ENCODE measurements at places on chromosomes 5 and 9.

GRCh38 chr9:116543731-116544400 lies 143.2 kb upstream of the TRIM32 start:
- DNase-seq, result no peak

- no peak for DNase-seq
Measured at GRCh38 chr5:44697025-44697424, 111.7 kb upstream of the MRPS30 start.

GRCh38 chr9:98862936-98863335 lies 55.5 kb downstream of the GALNT12 start:
- DNase-seq, result no peak

GRCh38 chr9:98989036-98990000 lies 45.6 kb downstream of the COL15A1 start:
- no peak for DNase-seq

- DNase-seq, result no peak
Measured at GRCh38 chr5:143435210-143435657, 31.7 kb upstream of the NR3C1 start.

- DNase-seq, result no peak
Measured at GRCh38 chr5:116424951-116425350, 149.7 kb downstream of the SEMA6A start.

GRCh38 chr5:140840978-140841962 lies at the start of gene PCDHA8:
TSS of gene PCDHA8 (plus strand) at chr5:140841187. CDS start at chr5:140841322, 135 bp downstream.
- DNase-seq, result no peak

- DNase-seq, result no peak
Measured at GRCh38 chr5:111548992-111549649, 36.8 kb upstream of the STARD4 start.

GRCh38 chr9:97567182-97567893 lies 65.8 kb downstream of the TSTD2 start:
- no peak for DNase-seq

DNA sequence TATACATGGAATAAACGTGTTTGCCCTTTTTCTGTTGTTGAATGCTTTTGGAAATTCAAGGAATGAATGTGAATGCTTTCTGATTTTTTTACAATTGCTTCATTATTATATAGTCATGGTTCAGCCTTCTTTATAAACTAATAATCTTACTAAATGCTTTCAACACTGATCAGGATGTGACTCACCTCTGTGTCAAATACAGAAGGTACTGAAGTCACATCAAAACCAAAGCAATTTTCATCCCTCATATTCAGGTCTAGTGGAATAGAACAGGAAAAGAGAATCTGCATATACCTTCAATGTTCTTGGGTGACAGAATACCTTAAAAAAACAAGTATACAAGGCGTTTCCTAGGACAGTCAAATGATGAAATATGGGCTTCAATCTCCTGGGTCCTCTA lies 170.7 kb downstream of the PDE4D start:
- DNase-seq, result no peak

DNA sequence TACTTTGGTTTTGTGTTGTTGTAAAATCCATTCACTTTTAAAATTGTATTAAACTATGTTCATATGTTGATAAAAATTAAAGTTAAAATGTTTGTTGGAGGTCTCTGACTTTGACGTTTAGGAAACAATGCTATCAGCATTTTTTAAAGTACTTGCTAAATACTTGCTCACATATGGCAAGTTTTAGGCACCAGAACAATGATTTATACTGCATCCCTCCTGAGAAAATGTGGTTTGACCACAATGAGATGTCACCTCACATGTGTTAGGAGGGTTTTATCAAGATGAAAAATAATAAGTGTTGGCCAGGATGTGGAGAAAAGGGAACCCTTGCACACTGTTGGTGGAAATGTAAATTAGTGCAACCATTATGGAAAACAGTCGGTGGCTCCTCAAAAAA lies 180.8 kb downstream of the HSD17B3 start:
- no peak for DNase-seq

GRCh38 chr5:178454821-178455479 lies 135.2 kb downstream of the COL23A1 start:
- DNase-seq, result no peak

GRCh38 chr5:76372323-76373054 lies 30.6 kb upstream of the IQGAP2 start:
- DNase-seq, result no peak

DNA sequence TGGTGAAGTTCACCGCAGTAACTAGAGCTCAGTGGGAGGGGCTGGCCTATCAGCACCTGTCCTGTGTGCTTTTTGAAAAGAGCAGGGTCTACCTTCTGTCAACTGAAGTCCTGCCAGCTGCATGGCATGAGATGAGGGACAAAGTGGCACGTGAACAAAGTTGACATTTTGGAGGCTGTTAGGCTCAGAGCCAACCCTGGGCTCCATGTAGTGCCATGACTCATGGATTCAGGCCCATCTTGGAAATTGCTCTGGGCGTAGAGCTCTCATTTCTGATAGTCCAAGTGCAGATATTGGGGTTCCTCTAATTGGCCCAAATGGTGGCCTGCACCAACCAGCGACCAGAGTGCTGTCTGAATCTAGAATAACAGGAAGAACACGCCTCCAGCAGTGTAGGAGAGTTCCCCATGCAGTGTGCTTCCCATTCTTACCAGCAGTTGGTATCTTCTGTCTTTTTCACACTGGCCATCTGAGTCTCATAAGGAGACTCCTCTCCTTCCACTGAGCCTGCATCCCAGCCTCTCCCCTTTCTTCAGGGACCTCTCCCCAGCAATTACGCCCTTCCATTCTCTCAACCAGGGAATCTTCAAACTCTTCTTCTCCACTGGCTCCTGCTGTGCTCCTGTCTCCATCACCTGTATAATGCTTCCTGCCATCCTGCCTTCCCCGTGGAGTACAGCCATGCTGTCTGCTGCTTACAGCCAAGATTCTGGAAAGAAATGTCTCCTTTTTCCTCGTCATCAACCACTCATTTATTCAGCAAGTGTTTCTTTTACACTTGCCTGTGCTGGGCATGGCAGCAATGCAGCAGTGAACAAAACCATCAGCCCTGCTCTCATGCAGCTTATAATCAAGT lies 30.4 kb downstream of the IRF1 start:
- no peak for DNase-seq

GRCh38 chr5:14569948-14570691 lies 11.5 kb upstream of the OTULINL start:
- DNase-seq, result no peak

DNA sequence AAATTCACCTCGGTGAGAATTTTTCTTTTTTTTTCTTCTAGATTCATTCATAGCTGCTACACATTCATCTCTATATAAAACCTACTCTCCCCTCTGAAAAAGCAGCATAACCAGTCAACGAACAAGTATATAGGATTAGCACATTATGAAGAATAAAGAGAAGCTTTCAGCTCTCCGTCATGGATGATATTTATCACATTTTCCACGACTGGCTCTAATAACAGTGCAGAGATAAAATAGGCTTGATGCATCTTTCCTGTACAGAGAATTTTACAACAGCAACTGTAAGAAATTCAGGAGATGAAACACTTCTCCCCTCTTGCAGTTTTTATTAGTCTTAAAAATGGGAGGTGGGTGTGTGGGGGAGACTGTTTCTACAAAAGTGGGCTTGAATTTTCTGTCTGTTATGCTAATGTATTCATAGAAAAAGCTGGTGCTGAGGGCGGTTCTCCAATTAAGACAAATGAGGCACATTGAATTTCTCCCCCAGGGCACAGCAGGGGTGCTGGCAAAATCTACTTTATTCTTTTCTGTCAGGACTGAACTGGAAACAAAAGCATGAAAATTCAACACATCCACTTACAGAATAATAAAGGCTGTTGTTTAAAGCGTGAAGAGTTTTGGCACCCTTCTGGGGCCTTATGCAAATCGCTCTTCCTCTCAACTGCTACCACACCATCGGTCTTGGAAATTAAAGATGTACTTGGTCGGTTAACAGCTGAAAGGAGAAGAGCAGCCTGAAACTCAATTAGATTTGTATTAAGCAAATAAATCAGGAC lies 233.9 kb upstream of the ZNF608 start:
- no peak for DNase-seq

DNA sequence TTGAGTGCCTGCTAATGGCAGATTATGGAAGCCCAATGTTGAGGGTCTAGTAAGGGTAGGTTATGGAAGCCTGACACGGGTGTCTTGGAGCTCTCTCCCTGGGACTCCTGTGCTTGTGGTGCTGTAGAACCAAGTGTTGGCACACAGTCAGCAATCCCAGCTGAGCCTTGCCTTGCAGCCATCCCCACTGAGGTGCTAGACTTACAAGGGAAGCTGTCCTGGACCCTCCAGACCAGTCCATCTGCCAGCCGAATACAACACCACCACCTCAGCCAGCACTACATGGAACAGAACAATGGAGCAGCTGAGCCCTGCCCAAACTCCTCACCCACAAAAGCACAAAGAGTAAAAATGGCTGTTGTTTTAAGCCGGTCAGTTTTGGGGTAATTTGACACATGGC lies 90.5 kb upstream of the DNAH5 start:
- no peak for DNase-seq

DNA sequence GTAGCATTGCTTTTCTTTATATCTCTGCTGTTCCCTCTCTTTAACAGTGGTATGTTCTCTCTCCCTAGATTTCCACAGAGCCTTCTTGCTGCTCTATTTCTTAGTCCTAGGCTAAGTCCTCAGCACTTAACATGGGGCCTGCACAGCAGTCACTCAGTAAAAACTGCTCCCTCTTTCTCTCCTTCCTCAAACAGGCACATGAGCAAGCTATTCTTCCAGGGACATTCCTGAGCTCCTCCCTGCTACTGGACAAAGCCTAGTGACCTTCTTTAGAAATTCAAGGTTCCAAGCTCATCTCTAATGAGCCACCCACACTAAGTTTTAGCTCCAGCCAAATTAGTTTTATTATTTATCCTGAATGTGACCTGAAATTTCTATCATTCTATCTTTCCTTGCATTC lies 39.5 kb downstream of the TRIM32 start:
- no peak for DNase-seq

DNA sequence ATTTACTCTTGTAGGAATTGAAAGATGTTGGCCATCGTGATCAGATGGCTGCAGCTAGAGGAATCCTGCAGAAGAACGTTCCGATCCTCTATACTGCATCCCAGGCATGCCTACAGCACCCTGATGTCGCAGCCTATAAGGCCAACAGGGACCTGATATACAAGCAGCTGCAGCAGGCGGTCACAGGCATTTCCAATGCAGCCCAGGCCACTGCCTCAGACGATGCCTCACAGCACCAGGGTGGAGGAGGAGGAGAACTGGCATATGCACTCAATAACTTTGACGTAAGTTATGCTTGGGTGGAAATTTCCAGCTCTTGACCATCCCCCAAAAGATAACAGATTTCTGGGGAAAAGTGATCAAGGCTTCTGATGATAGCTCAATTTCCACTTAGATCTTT lies 50.6 kb downstream of the LRRTM2 start:
- no peak for DNase-seq

DNA sequence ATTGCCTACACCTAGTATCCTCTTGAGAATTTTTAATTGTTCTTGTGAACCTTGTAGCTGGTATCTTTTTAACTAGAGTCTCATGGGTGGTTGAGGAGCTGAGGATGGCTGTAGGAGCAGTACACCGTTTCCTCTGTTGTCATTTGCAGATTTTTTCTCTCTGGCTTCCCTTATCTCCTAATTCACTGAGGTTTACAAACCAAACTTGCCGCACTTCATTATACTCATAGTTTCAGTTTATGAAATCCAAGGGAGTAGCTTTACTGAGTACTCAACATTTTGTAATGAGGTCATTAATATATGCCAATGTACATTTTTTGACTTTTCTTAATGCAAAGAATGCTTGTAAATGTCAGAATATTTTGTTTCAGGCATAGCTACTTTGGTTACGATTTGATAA lies 154.2 kb downstream of the CCDC171 start:
- DNase-seq, result no peak

GRCh38 chr5:168365581-168366081 lies 74.2 kb downstream of the WWC1 start:
- DNase-seq, result no peak

DNA sequence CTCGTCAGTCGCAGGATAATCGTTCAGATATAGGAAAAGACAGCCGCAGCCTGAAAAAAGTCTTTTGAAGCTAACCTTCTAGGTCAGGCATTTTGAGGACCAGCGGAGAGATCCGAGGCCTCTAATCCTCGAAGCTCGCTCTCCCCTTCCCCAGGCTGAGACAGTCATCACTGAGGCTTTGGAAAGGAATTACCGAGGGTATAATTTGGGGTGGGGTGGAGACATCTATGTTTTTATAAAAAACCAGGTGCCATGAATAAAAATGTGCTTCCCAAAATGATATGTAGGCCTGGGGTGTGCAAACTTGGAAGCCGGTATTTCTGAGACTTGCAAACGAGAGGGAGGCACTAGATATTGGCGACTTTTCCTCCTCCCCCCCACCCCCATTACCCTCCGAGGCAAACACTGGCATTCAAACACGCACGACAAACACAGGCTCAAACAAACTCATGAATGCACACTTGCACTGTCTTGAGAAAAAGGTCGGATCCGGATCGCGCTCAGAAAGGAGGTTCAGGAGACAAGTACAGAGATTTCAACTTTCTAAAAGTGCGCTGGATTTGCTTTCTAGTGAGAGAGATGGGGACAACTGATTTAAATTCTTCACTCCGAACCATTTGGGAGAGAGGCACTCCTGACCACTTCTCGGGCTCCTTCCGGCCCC lies 935 bp upstream of the MSX2 start:
- DNase-seq, result no peak

DNA sequence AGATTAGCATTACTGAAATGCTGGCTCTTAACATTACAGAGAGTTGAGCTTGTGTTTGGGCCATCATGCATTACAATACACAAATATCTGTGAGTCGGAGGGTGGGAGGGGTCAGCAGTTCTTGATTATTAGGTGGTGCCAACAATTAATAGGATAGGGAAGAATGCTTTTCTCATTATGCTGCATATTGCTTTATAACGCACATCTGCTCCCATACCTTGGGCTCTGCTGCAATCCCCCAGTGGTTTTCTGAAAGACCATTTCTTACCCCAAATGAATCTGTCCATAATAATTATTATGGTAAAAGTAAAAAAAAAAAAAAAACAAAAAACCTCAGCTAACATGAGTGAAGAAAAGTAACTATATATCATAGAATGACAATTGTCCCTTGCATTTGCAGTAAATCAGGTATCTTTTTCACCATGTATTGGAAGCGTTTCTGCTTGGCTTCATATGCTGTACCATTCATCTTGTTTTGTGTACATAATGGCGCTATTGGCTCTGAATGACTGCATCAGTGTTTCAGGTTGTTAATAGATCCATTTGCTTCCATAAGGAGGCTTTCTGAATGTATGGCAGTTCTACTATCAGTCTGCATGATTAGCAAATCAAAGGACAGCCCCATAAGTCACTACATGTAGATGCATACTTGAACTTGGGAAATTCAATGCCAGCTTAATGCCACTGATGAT lies 75.9 kb downstream of the CAVIN4 start:
- no peak for DNase-seq

DNA sequence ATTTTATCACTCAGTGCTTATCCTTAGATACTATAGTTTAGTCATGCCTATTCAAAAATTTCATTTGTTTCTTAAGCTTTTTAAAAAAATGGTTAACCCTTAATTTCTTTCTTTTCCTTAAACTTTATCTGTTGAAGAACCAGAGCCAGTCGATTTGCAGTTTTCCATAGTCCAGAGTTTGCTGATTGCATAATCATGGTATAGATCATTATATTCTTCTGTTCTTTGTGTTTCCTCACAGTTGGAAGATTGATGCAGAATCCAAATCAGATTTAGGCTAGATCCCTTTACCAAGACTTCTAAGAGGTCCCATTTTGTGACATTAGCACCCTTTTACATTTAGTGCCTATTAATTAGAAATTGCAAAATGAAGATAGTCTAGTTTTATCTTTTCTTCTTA lies 18.0 kb downstream of the TMEM38B start:
- no peak for DNase-seq

Data from esophagus squamous epithelium (tissue), 5 donors.